HEK293T (cell line): ENCODE measurements at places on chromosomes 16 and 17.

DNA sequence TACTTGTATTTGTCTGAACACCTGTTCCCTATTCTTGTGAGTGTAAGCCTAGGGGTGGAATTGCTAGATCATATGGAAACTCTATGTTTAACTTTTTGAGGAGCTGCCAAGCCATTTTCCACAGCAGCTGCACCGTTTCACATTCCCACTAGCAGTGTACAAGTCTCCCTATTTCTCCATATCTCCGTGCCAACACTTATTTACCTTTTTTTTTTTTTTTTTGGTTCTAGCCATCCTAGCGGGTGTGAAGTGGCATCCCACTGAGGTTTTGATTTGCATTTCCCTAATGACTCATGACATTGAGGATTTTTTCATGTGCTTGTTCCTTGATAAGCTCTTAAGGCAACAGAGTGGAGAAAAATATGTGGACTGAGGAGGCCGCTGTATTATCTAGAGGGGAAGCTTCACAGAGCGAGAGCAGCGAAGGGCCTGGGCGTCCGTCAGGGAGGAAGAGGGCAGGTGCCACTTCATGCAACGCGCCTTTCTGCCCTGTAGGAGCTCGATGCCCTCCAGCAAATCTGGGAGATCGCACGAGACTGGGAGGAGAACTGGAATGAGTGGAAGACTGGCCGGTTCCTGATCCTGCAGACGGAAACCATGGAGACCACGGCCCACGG lies 50.0 kb downstream of the DNAH2 start:
- DNase-seq: no peak

DNA sequence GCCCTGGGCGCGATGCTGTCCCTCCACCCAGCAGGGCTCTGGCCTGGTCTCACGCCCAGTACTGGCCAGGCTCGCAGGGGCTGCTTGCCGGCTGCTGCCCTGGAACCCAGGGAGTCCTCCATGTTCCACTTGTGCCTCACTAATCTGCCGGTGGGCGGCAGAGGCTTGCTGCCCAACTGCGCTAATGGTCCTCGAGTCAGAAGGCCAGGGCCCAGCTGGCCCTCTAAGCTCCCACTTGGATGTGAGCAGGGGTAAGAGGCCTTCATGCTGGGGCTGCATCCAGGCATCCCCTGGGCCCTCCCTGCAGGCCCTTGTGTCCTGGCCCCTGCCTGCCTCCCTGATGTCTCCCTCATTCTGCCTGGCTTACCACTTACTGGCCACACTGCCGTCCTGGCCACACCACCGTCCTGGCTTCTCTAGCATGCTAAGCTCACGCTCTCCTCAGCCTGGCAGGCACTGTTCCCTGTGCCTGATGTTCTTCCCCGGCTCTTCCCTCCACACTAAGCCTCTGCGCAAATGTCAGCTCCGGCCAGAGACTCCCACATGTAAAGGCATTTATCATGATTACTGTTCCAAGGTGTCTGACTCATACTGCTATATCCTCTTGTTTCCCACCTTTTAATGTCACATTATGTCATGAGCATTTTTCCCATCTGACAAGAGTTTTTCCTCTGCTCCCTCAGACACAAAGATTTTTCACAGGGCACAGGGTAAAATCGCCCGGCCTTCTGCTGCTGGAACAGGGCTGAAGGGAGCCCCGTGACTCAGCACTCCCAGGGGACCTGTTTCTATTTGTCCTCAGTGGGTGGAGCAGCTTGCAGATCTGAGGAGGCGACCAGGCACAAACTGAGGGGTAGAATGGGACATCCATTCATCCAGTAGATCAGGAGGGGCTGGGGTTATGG lies 15.9 kb downstream of the B9D1 start:
- no peak for DNase-seq

- DNase-seq: no peak
Measured at GRCh38 chr16:23357761-23358290, 55.7 kb downstream of the SCNN1B start.

- DNase-seq: no peak
Measured at GRCh38 chr17:11578998-11579397, 19.3 kb upstream of the DNAH9 start.

DNA sequence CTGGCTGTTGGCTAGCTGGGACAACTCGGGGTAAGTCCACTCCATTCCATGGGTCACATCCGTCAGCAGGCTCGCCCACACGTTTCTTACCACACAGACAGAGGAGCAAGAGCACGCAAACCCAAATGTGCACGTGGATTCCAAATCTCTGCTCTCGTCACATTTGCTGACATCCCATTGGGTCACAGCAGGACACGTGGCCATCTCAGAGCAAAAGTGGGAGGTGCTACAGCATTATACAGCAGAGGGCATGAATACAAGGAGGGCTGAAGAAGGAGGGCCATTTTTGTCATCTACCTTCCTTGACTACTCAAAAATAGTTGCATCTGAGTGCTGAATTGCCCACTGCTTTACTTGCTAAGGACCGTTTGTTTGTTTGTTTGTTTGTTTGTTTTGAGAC lies 84.7 kb downstream of the RBBP6 start:
- no peak for DNase-seq

DNA sequence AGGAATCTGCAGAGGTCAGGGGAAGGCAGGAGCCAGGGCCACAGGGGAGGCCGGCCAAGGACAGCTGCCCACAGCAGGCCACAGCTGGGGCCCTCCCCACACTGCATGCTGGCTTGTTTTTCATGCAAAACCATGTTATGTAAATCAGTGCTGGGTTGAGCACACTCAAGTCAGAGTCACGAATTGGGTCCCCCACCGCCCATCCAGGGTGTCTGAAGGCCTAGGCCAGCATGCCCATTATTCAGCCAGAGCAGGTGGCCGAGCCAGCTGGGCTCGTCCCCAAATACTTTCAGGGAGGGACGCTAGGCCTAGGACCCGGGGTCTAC lies 51.2 kb upstream of the TOB1 start:
- no peak for DNase-seq

DNA sequence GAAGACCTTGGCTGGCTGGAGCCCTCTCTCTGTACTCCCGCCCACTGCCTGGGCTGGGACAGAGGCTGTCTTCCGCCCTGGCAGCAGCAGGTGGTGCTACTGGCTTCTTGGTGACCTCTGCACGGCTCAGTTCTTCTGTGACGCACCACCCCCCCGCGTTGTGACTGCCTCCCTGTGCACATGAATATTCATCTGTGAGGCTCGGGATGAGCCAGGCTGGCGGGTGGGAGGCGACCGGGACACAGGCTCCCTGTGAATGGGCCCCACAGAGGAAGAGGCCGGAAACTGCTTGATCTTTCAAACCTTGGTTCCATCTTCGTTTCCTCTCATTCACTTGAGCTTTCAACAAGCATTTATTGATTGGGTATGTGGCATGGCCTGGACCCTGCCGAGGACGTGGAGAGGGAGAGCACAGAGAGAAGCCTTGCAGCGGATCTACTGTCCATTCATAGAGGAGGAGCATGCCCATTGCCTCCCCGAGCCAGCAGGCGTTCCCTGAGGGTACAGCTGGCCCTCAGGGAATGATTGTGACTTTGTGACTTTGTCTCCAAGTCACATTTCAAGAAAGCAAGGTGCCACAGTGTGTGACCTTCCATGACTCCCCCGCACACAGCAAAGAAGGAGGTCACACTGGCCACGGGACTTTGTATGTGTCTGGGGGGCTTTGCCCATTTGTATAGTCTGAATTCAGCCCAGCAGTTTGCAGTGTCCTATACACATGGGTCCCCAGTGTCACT lies 45.0 kb downstream of the B9D1 start:
- DNase-seq: peak; percentile 56

DNA sequence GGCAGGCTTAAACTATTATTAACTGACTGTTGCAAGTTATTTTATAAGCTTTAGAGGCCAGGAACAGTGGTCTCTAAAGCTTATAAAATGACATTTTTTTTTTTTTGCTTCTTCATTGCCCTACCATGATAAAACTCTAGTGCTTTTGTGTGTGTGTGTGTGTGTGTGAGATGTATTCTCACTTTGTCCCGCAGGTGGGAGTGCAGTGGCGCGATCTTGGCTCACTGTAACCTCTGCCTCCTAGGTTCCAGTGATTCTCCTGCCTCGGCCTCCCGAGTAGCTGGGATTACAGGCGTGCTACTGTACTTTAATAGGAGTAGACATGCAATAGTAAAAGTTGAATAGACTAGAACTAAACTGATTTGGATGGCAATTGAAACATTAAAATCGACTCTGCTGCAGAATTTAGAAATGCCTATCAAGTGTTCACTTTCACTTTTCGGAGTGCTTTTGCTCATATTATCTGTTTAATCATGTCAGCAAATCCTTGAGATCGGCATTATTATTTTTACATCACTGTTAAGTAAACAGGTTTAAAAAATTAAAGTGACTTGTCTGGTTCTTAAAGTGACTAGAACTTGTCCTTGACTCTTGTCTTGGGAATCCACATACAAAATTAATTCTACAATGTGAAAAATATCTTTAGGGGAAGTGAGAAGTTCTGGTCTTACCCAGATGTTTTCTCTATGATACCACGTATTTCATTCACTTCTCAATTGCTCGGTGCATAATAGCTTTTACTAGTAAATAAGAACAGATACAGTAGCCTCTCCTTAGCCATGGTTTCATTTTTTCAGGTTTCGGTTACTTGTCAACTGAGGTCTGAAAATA lies 8.4 kb upstream of the PCTP start:
- no peak for DNase-seq

- DNase-seq: no peak
Measured at GRCh38 chr16:63200940-63201339, 1164.7 kb upstream of the CDH8 start.

GRCh38 chr17:17922070-17922614 lies 50.1 kb downstream of the TOM1L2 start:
- DNase-seq: no peak

- DNase-seq: no peak
Measured at GRCh38 chr17:21419299-21420239, 43.4 kb downstream of the KCNJ12 start.

DNA sequence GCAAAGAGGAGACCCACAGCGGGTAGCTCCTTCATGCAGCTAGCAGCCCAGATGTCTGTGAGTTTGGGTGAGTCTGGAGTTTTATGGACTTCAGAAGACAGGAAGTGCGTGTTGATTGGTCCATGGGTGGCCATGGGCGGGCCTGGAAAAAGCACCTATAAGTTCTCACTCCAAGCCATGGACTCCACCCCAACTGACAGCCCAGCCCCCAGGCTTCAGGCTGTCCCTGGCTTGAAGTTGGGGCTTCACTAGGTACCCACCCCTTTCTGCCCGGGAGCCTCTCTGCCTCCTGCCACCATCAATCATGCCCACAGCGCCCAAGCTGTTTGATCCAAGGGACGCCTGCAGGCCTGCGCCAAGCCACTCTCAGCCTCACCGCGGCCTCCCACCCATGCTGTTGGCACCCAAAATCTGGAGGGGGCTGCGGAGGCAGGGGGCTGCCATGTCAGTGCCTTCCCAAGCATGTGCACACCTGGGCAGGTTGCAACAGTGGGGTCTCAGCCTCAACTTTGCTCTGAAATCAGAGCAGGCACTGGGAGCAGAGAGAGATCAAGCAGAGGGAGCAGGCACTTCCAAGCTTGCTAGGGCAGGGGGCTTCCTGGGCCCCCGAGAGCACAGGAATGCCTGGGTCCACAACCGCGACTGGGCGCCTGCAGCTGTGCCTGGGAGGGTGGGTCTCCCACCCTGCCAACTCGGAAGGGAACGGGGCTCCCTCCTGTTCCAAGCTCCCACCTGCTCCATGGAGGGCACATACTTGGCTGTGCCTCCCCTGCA lies 1503.7 kb downstream of the CDH11 start:
- no peak for DNase-seq

DNA sequence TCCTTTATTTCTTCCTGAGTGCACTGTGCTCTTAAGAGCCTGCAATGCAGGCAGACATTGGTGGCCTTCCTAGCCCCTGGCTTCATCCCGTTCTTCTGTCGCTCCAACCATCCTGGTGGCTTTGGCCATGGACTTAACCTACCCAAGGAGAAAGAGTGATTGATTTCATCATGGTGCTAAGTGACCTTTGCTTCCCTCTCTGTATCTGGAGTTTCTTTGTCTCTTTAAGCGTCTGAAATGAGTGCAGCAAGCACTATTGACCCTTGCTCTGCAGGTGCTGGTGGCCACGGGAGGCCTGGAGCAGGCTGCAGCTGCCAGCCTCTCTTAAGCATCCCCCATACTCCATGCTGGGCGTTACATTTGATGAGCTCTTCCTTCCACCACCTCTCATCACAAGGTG lies 60.5 kb downstream of the RAP1GAP2 start:
- DNase-seq: no peak

DNA sequence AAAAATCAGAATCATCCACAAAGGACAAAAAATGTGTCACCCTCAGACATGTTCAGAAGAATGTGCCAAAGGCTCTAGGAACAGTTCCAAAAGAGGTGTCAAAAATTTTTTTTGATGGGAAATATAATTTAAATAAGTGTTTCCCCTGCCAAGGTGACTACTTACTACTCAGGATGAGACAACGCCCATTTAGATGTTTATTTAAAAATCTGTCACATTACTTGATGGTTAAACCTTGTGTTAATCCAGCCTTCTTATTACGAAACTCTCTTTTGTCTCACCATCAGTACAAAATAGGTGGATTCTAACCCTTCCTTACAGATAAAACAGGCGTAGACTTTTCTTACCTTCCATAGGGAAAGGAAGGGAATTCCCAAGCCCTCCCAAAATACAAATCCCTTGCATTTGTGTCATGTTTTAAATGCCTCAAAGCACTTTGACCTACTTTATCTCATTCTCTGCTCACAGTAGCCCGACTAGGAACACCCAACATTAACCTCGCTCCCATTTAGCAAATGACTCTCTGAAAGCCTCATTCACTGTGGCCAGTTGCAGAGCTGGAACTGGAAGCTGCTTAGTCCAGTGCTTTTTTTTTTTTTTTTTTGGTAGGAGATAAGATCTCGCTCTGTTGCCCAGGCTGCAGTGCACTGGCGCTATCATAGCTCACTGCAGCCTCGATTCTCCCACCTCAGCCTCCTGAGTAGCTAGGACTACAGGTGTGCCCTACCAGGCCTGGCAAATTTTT lies 5.8 kb upstream of the GNA13 start:
- no peak for DNase-seq

DNA sequence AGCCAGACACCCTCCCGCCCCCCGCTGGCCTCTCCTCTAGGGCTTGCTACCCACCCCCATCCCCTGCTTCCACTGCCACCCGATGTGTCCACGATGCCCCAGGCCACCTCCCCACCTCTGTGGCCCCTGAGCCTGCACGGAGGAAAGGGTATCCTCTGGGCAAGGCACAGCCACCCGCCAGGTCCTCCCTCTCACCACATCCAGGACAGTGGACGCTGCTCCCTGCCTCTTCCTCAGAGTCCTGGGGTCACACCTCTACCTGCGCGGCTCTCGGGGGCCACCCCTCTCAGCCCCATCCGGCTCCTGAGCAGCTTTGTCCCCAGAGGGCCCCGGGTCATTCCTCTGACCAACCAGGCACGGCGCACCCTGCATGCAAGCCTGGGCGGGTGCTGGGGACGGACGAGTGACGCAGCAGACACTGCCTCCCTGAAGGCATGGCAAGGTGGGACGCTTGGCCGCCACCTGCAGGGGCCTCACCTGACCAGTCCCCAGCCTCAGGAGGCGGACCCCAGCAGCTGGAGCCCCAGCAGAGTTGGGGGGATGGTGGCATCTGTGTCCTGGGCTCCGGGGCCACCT lies 24.8 kb downstream of the FLYWCH1 start:
- DNase-seq: no peak

GRCh38 chr16:57446531-57447185 lies 527 bp downstream of the CIAPIN1 start:
- peak; percentile 43 for DNase-seq

GRCh38 chr16:89581045-89581695 lies 5.6 kb downstream of the CPNE7 start:
- no peak for DNase-seq
